ENCODE measurements at places on chromosomes 1 and 21. TPM values are rescaled to one million over a fixed set of nuclear protein-coding genes. Genes with fewer than 3 reads are reported as not detected.

DNA sequence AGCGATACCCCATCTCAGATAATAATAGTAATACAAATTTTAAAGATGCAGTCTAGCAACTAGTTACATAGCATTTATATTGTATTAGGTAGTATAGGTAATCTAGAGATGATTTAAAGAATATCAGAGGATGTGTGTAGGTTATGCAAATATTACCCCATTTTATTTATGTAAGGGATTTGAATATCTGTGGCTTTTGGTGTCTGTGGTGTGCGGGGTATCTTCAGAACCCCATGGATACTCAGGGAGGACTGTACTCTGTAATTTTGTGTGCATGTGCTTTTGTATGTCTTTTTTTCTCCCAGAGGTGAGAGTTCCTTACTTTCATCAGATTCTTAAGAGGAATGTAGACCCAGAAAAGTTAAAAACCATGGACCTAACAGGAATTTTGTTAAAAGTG, 12.8 kb downstream of the RNF2 start:
- no peak for DNase-seq

GRCh38 chr1:6987940-6988339, 202.7 kb downstream of the CAMTA1 start:
- DNase-seq: no peak

The MYOM3 gene
- 409 TPM for total RNA-seq

The TRPM2 gene
- total RNA-seq: 1.5 TPM
